SJSA1 (cell line): ENCODE measurements at places on chromosomes 1 and 21. TPM values are rescaled to one million over a fixed set of nuclear protein-coding genes. Genes with fewer than 3 reads are reported as not detected.
A peak's percentile ranks its signal among the peaks of the same experiment; 100 is the strongest.

DNA sequence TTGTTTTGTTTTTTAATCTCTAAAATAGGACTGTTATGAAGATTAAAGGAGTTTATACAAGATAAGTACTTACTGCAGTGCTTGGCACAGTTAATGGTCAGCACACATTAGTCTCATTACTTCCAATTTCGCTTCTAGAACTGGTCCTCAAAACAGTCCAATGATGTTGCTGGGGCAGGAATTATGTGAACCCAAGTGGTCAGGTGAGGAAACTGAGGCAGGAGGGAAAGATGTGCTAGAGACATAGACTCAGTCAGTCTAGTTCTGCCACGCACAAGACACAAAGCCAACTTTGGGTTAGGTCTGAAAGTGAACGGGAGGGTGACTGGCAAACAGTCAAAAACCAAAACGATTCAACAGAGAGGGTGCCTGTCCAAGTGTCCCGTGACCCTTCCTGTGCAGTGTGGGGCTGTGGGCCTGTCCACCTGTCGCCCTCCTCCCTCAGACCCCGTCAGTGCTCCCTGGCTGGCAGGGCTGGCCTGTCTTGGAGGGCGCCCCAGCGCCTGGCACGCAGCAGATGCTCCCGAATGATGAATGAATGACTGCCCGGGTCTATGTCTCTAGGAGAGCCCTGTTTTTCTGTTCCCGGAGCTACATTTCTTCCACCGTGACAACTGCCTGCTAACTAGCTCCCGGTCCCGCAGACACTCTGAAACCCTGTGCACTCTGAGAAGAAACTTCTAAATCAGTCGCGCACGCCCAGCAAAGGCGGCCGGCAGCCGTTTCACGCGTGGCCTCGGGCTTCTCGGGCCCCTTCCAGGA lies 2.4 kb downstream of the LRP8 start:
- DNase-seq, result no peak

GRCh38 chr21:26165331-26165730 lies 5.2 kb downstream of the APP start:
- no peak for DNase-seq

- DNase-seq, result no peak
Observed at GRCh38 chr1:47711184-47711847, 273.5 kb downstream of the FOXD2 start.

DNA sequence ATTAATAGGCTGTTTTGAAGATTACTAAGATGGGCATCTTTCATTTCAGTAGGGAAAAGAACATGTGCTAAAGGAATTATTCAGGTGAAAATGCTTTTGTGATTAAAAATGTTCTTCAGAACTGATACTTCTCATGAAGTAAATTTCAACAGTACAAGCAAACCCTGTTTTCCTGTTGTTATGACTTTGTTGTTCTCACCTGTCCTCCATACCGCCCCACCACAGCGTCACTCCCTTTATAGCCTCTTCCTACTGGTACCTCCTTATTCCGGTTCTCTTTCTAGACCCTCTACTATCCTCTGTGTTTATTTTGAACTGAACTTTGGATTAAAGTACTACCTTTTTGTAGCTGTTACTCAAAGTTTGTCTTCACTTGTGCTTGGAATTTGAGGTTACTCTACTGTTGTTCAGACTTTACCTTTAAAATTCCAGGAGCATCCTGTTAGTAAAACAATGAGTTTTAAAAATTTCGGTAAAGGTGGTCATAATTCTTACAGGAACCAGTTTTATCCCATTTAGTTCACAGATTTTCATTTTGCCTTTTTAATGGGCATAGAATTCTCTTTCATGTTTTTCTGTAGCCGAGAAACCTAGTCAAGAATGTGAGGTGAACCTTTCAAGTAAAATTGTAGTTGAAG lies 10.9 kb downstream of the CNST start:
- DNase-seq, result no peak

- DNase-seq, result peak; percentile 56
Observed at GRCh38 chr1:66505671-66506392, 28.1 kb upstream of the SGIP1 start.

- no peak for DNase-seq
Observed at GRCh38 chr1:235375919-235376605, 8.8 kb downstream of the TBCE start.

GRCh38 chr1:108097018-108097417 lies 103.1 kb downstream of the SLC25A24 start:
- DNase-seq, result no peak

GRCh38 chr1:209697126-209697525 lies 7.5 kb upstream of the HSD11B1 start:
- DNase-seq, result no peak

GRCh38 chr1:152148051-152148450 lies 11.0 kb downstream of the RPTN start:
- DNase-seq, result no peak

DNA sequence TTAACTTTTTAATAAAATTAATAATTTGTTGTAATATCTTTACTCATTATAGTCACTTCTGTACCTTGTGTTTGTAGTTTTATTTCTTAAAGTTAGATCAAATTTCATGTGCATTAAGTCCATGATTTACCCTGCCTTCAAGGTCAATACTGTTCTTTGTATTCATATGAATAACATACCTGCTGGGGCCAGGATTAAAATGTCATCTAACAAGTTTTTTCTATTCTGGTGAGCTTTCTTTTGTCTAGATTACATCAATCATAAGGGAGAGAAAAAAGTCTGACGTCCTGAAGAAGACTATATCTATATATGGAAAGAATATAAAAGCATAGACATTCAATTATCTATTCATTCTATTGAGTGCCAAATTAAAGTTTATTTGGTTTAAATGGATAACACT lies 232.6 kb downstream of the COL11A1 start:
- no peak for DNase-seq

DNA sequence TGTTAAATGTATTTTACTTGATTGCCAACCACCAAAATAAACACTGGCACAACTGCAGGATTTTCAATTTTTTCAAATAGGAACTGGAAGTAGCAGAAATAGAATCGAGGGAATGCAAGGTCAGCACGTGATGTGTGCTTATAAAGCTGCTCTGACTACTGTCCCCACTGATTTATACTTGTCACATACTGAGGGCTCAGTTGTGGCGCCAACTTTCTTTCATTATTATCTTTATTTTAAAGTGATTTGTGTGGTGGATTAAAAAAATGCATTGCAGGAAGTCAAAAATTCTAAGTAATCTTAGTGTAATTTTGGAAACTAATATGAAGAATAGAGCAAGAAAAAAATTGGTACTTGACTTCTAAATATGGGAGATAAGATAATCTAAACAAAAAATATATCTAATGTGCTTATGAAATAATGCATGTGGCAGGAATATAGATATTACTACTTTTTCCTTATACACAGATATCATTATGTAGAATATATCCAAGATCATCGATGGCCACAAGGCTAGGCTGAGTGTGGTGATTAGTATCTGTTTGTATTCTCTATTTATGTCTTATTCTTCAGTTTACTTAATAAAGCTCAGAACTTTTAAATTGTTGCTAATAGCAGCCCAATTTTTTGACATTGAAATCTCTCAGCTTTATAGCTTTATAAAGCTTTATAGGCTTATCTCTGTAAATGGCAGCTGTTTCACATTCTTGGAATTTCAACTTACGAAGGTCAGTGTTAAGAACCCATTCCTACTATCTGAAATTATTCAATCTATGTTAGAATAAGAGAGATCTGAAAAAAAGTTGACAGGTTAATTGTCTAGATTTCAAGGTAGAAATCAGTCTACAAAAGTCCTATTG lies 404.5 kb upstream of the ADAMTS5 start:
- DNase-seq, result no peak

GRCh38 chr21:28696844-28697410 lies 295.8 kb downstream of the LTN1 start:
- DNase-seq, result no peak

- DNase-seq, result no peak
Observed at GRCh38 chr1:64171797-64172281, 31.6 kb upstream of the UBE2U start.

- no peak for DNase-seq
Observed at GRCh38 chr1:82032068-82032467, 231.3 kb downstream of the ADGRL2 start.

DNA sequence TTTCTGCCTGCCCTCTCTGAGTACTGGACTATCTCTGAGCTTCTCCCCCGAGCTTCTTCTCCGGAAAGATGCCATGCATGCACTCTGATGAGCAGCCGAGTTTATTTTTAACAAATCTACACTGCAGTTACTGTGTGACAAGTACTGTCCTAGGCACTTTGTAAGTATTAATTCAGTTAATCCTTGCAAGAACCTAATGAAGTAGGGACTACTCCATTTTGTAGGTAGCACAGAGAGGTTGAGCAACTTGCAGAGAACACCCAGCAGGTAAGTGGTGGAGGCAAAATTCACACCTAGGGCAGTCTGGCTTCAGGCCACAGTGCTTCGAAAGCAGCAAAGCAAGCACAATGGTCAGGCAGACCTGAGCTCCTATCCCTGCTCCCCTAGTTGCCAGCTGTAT lies 3.8 kb upstream of the TAL1 start:
- DNase-seq, result no peak

- no peak for DNase-seq
Observed at GRCh38 chr1:71796006-71796405, 486.3 kb downstream of the NEGR1 start.

GRCh38 chr1:112298558-112298957 lies 97.5 kb upstream of the CTTNBP2NL start:
- peak; percentile 69 for DNase-seq

- no peak for DNase-seq
Observed at GRCh38 chr1:246617768-246618167, 51.5 kb downstream of the CNST start.

DNA sequence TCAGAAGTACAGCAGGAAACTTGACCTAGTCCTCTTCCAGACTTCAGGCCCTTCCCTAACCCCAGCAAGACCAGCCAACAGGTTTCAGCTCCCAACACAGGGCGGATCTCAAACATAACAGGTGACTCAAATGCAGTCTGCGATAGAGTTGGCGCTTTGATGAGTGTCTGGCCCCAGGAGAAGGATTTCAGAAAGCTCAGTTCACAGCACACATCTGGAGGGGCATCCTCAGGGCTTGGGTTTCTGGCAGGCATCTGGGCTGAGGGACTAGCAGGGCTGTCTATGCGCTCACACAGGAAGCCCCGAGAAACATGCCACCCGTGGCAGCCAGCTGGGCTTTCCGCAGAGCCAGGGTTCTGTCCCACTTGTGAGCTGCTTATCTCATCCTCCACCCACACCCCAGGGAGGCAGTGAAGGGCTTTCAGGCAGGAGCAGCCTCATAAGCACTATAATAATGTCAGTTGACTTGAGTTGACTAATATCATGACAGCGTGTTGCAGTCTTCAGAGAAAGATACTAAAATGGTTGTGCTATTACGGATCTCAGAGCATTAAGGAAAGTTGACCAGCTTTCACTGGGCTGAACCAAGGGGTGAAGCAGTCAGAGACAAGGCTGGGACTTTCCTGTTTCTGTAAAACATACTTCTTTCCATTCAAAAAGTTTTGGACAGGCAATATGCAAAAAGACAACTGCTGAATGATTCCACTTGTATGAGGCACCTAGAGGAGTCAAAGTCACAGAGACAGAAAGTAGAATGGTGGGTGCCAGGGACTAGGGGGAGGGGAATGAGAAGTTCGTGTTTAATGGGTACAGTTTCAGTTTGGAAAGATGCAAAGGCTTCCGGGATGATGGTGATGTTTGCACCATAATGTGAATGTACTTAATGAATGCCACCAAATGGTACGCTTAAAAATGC lies 233.0 kb upstream of the IRF2BP2 start:
- no peak for DNase-seq

DNA sequence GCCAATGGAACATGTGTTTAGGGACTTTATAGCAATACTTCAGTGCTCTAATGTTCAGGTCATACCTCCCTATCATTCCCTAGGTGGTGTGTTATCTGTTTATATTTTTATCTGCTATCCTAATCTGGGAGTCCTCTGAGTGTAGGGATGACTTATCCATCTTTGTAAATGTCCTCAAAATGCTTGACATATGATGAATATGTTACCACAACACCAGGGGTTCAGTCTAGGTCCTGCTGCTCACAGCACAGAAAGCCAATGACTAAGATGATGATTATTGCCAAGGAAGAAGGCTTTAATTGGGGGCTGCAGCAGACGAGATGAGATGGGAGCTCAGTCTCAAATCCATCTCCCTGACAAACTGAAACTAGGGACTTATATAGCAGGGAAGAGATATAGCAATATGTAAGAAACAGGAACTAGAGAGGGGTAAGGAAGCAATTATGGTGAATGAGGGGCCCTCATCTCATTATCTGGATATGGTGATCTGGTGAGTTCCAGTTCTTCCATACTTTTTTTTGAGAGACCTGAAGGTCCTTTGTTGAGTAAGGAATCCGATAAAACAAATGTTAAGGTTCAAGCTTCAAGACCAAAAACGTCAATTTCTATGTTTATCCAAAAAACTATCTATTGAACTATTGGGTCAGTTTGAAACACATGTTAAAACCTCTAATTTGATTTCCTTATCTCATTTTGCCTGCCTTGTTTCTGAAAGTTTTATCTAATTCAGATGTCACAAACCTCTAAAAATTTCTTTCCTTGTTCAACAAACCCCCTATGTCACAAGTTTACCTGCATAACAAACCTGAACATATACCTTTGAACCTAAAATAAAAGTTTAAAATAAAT lies 256.7 kb upstream of the CACYBP start:
- DNase-seq, result no peak

DNA sequence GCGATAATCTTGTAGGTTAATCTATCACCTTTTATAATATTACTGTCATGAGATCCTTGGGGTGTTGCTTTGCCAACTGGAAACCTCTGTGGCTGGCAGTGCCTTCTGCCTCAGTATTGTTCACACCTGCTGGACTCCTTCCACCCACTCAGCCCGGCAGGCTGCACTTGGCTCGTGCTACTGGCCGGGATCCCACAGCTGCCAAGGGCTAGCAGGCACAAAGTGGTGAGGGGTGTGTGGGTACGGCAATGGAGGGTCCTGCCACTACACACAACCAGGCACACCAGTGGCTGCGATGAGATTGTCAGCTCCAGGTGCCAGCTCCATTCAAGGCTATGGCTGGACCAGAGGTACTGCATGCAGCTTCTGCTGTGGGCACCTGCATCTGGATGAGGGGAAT lies 191.2 kb upstream of the LYPLAL1 start:
- DNase-seq, result no peak

DNA sequence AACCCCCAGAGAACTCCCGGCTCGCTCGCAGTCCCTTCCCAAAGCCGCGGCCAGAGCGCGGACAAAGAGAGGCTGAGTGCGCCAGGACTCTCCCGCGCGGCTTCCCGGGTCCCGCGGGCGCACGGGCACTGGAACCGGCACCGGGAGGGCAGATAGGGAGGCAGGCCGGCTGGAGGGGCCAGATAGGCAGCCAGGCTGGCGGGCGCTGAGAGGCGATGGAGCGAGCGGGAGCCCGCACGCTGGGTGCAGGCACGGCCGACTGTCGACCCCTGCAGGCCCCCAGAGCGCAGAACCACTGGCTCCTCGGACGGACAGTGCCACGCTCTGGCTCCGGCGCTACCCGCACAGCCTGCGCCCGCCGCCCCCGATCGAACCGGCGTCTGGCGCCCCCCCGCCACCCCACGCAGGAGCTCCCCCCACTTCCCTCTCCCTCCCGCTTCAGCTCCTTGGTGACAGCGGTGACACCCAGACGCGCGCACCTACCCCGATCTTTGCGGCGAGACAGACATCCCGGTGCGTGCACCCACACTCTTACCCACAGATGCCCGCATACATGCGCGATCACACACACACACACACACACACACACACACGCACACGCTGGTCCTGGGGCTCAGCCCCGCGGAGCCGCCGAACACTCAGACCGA lies 534 bp downstream of the SLC6A9 start:
- peak; percentile 76 for DNase-seq

VANGL1 gene
- total RNA-seq, result 11.7 and 22.4 TPM in 2 replicates

TSPAN1 gene
- not detected in 2 replicates for total RNA-seq

CTSS gene
- total RNA-seq, result 6.6 and 13.4 TPM in 2 replicates

RIMKLA gene
- under 0.01 TPM in 1 of 2 replicates, not detected in the other for total RNA-seq

ACAP3 gene
- total RNA-seq, result 41.1 and 44.8 TPM in 2 replicates

THEMIS2 gene
- 0.09 and 1.7 TPM in 2 replicates for total RNA-seq

SLC9C2 gene
- not detected in 2 replicates for total RNA-seq

RNPEP gene
- total RNA-seq, result 69.7 and 80.9 TPM in 2 replicates

DISC1 gene
- total RNA-seq, result 3.3 and 3.8 TPM in 2 replicates
